ENCODE measurements at places on chromosomes 11 and 22.

DNA sequence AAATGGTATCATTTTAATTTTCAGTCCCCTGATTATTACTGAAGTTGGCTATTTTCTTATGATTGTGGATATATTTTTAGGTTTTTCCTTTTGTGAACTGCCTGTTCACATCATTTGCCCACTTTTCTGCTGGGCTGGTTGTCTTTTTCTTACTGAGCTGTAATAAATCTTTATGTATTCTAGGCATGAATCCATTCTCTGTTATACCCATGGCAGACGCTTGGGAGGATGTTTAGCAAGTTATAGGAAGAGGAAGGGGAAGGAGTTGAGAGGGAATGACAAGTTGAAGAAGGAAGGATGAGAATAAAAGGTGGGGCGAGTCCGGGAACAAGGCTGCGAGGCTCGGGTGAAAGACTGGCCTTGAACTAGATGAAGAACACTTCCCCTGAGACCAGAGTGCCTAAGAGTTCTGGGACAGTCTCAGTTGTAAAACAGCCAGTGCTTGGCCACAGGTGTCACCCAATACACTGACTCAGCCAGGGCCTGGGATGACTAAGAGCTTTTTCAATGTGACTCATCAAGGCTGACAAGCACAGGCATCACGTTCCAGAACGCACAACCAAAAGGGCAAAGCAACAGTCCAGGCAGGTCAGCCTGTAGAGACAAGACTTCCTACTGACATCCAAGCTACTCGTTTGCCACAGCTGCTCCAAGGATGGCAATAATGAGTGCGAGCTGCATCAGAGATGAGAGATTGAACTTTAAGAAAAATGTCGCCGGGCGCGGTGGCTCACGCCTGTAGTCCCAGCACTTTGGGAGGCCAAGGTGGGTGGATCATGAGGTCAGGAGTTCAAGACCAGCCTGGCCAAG, 35.2 kb downstream of the LRFN4 start:
- no peak for DNase-seq

DNA sequence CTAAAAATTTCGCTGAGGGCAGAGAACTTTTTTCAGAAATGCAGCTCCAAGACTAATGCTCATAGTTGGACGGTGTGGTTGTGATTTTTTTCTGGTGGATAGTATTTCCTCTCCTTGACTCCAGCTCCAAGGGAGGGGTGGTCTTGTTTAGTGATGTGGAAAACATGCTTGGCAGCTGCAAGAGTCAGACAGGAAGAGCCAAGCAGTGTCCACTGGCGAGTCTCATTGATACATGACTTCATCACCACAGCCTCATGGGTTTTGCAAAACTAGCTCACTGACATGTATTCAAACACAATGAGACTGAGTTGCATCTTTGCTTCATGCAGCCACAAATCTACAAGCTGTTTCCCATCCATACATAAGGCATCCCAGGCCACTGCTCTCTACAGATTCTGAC, 7.3 kb upstream of the KCNJ1 start:
- no peak for DNase-seq

DNA sequence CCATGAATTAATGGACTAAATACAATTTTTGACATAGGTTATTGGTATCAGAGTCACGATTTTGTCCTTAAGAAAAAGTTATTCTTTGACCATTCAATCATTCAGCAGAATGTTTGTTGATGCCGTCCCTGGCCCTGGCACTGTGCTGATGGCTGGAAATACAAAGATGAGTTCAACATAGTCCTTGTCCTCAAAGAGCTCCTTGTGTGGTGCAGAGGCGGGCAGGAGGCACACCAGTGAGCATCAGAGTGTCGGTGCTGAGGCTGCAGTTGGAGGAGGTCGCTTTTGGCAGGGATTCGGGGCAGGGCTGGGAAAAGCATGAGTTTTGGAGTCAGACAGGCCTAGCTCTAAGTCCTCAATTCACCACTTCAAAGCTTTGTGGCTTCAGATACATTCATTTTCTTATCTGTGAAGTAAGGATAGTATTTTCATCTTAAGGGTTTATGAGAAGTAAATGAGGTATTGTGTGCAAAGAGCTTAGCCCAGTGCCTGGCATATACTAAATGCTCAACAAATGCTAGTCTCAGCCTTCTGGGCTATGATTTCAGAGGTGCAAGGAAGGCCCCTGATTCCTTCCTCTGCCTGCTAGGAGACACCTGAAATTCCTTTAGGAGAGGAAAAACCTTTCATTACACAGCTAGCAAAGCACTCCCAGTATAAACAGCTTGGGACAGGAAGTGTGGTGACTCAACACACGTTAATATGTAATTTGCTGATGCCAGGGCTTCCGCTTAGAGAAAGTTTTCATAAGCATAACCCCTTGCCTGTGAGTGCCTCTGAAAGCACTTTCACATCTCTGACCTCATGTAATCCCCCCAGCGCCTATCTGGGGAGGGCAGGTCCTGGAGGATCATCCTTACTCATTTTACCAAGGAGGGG, 113.8 kb downstream of the NECTIN1 start:
- DNase-seq, result no peak

DNA sequence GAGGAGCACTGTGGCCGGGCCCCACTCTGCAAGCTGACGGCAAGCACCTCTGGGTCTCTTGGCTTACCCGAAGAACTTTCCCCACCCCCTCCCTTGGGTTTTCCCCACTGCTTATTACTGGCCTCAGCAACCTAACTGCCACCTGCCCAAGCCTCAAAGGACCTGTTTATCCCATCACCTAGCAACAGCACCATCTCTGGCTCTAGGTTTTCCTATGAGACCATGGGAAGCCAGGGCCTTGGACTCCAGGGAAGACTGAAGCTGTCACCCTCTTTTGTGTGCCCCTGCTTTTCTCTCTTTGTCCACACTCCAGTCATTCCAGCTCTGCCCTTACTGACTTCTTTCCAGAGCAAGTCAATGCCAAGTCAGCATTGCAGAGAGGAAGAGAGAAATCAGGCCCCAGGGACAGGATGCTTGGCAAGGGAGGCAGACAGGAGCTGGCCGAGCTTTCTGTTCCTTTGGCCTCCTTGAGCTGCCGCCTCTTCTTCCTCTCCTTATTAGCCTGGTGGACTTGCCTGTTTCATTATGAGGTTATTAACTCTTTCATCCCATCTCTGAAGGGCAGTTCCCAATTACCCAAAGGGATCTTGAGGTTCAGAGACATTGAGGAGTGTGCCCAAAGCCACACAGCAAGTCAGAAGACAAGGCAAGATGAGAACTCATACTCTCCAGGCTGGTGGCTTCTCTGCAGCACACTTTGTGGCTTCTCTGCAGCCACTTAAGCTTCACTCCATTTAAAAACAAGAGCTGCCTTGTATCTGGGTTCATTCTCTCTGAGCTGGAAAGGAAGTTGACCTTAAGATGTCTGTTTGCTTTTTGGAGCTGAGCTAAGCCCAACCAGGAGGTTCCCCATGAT, at the start of gene SMIM35:
Gene SMIM35, minus strand, starts transcription at position 51 of the 856 bp plus-strand sequence. CDS start 206 bp downstream, outside the sequence.
- DNase-seq, result no peak

DNA sequence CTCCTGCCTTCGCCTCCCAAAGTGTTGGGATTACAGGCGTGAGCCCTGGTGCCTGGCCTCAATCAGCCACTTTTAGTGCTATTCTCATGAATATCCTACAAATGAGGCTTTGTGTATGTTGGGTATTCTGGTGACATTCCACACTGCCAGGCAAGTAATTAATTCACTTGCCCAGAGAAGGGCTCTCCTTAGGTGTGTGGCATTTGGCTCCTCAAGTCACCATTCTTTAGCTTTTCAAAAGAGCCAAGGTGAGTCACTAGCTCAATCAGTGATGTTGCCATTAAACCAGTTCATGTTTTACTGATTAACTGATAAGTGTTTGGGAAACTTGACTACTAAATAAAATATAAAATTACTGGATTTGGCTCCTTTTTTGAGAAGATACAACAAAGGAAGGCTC, 52.2 kb downstream of the SLC25A17 start:
- DNase-seq, result no peak

DNA sequence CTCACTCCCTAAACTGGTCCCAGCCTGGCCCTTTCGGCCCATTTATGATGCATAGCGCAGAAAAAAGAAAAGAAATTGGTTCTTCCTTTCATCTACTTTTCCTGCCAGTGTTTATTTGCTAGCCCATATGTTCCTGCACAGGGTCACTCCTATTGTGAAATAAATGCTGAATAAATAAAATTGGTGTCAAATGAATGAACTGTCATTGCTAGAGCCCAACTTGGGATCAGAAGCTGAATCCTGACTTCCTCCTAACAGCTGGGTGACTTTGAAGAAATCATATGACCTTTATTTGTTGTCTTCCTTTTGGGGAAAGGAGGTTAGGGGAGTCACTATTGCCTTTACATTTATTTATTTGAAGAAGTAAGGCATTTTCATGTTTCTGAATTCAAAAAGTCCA, 92.0 kb downstream of the PRR5L start:
- DNase-seq, result no peak

- DNase-seq, result no peak
Observed at GRCh38 chr11:131672191-131672590, 301.8 kb downstream of the NTM start.

- DNase-seq, result peak; percentile 31
Observed at GRCh38 chr22:38267086-38267485, 5.7 kb downstream of the TMEM184B start.

- no peak for DNase-seq
Observed at GRCh38 chr11:30635401-30635989, 49.3 kb upstream of the MPPED2 start.

DNA sequence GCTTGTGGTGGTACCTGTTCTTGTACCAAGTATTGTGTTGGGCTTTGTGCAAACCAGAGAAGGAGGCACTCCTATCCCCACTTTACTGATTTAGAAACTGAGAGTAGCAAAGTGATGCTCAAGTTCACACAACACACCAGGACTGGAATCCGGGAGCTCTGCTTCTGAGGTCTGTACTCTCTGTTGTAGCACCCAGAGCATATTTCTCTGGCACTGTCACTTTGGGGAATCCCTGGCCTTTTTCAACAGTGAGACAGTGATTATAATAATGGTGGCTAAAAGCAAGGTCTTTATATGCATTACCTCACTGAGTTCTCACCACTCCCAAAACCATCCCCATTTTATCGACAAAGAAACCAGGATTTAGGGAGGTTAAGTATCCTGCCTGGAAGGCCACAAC, 362.4 kb downstream of the TENM4 start:
- DNase-seq, result no peak

- DNase-seq, result no peak
Observed at GRCh38 chr11:113286509-113287497, 27.6 kb upstream of the TTC12 start.

DNA sequence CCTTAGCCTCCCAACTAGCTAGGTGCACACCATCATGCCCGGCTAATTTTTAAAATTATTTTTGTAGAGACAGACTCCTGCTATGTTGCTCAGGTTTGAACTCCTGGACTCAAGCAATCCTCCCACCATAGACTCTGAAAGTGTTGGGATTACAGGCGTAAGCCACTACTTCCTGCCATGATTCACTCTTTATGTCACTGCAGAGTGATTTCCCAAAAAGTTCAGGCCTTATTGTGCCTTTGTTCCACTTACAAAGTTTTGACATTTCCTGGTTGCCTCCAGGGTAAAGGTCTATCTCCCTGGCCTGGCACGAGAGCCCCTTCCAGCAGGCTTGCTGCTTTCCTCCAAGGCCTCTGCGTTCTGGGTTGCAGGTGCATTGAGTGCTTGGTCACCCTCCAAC, 44.6 kb upstream of the RIC3 start:
- no peak for DNase-seq

DNA sequence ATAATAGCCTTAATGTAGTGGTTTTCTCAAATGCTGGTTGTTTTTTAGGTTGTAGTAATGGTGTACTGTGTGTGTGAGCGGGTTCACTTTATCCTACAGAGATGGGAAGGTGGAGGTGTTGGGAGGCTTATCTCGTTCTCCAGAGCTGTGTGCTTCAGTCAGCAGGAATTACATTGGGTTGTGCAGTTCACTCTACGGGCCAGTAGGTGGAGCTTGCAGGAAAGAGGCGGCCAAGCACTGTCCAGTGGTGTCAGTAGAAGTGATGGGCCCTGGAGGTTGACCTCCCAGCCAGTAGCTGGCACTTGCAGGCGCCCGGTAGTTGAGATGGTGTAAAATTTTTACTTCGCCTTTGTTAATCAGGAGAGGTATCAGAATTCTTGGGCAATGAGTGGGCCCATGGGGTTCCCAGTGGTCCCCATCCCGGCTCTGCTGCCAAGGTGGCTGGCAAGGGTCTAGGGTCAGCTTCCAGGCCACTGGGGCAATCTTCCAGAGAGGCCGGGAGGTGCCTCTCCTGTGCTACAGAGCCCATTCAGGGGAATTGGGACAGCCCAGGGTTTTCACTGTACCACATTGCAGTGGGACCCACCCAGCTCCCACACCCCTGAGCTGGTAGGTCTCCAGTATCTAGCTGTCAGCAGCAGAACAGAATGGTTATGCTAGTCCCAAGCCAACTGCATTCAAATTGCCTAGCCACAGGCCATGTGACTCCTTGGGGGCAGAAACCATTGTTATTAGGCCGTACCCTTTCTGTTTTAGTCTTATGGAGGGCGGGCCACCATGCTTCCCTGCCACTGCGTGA, 43.9 kb downstream of the BIRC2 start:
- peak; percentile 53 for DNase-seq

- DNase-seq, result no peak
Observed at GRCh38 chr11:57164317-57164716, 17.4 kb upstream of the LRRC55 start.

All from CD4-positive, CD25-positive, alpha-beta regulatory T cell (primary cell).